SK-N-SH (cell line): ENCODE measurements at places on chromosomes 4 and X.

DNA sequence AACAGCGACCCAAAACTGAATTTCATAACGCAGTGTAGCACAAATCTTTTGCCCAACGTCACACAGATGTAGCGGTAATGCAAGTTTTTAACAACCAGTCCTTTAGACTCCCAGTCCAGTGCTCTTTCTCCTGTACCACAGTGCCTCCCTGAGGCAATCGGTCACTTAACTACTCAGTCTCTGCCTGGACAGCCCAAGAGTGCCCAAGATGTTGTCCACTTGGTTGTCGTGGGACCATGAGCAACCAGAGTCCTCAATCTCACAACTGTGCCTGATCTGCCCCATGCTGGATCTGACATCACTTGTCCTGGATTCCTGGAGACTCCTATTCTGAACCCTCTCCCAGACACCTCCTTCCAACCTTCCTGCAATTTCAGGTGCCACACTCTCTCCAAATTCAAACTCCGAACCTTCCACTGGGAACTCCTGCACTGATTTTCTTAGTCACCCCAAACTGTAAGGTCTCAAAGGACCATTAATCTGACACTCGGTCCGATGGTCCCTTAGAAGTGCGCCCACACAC, 702 bp downstream of the MMGT1 start:
- DNase-seq, result no peak

DNA sequence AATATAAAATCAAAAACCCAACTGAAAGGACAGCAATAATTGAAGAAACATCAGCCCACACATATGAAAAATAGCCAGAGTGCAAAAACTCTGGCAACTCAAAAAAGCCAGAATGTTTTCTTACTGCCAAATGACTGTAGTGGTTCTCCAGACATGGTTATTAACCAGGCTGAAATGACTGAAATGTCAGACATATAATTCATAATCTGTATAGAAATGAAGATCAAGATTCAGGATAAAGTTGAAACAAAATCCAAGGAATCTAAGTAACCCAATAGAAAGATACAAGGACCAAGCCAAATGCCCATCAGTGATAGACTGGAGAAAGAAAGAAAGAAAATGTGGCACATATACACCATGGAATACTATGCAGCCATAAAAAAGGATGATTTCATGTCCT, 553.3 kb upstream of the KLHL4 start:
- no peak for DNase-seq

DNA sequence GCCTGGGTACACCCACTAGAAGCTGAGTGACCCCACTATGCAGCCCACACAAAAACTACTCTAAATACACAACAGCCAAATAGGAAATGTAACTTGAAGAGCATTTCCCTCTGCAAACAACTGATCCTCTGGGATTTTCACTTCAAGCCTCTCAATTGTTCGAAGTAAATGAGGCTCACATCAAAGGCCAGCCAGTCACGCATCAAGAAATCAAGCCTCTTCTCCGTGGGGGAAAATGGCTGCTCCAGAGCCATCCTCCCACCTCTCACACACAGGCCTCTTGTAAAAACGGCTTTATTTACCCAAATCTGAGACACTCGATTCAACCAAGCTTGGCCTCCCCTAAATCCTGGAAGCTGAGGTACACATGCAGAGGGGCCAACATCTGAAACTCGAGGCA, 14.3 kb downstream of the PCDH19 start:
- no peak for DNase-seq

GRCh38 chr4:97404876-97405523, 738.3 kb downstream of the STPG2 start:
- DNase-seq, result no peak

DNA sequence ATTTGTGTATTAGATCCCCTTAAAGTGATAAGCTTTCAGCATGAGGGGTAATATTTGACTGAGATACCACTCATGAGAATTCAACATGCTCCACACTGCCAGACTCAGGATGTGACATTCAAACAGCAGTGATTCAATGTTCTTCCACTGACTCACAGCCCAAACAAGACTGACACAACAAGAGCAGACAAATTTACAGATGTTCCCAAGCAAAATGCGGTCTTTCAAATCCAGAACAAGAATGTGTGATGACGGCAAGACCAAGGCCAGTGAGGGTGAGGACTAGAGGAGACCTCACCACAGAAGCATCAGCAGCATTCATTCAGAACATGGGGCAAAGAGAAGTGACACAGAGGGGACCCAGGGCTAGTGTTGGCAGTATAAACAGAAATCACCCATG, 99.3 kb upstream of the GRIA3 start:
- DNase-seq, result no peak

DNA sequence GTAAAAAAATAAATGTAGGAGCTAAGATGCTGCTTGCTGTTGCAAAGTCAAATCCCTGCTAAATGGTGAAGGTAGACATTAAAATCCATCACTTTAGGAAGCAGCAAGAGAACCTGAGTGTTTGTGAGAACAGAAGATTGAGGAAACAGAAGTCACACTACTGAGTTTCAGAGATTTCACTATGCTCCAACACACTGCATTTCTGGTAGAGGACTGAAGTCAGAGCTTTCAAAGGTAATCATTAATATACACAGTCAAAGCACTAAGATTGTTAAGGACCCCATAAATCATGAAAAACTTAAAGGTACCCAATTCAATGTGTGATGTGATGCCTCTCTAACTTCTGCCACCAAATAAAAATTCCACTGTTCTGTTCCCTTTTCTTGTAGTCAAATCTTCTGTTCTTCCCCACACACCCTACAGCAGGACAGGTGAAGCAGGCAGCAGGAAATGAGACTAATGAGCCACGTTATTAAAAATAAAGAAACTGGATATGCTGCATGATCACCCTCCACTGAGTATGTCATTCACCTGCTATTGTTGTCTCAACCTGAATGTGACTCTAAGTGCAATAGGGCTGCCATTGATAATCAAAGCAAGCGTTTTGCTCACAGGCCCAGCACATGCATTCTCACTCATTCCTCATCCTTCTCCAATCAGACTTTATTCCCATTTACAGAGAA, 28.9 kb upstream of the APELA start:
- DNase-seq, result no peak
